ENCODE measurements at places on chromosomes 5 and 9.

- no peak for DNase-seq
Measured at GRCh38 chr9:130956636-130957450, 17.8 kb upstream of the FIBCD1 start.

GRCh38 chr9:91239367-91240111 lies 122.2 kb downstream of the AUH start:
- no peak for DNase-seq

DNA sequence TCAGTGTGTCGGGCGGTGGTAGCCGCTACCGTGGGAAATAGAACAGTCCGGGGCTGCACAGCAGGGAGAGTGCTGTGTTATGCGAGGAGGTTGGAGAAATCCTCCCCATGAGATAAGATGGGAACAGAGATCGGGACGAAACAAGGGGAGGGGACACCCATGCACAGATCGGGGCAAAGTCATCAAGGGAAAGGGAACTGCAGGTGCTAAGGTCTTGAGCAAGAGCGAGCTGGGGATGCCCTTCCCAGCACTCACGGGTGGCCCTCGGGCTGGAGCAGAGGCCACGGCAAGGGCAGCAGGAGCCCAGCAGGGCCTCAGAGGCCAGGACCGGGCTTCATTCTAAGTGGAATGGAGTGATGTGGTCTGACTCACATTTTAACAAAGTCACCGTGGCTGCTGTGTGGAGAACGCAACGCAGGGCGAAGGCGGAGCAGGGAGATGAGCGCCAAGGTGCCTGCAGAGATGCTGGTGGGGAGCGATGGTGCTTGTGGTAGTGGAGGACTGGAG lies 7.7 kb downstream of the IL13 start:
- DNase-seq: no peak

- no peak for DNase-seq
Measured at GRCh38 chr9:99274495-99274894, 52.4 kb downstream of the SEC61B start.

DNA sequence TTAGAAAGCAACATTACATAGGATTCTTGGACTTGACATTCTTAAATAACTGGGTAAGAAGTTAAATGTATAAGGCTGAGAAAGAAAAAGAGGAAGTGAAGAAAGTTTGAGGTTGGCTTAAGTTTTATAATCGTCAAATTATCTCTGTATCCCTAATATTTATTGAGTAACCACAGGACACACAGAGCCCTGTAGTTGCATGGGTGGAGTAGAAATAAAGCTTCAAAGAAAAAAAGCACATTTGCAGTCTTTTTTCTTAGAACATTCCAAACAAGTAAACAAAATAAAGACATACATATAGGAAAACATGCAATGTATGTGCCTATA lies 137.0 kb downstream of the CCDC192 start:
- no peak for DNase-seq

GRCh38 chr5:132410451-132411303 lies 41.2 kb downstream of the SLC22A5 start:
- peak; percentile 84 for DNase-seq

- no peak for DNase-seq
Measured at GRCh38 chr9:3656224-3656623, 130.4 kb upstream of the RFX3 start.

DNA sequence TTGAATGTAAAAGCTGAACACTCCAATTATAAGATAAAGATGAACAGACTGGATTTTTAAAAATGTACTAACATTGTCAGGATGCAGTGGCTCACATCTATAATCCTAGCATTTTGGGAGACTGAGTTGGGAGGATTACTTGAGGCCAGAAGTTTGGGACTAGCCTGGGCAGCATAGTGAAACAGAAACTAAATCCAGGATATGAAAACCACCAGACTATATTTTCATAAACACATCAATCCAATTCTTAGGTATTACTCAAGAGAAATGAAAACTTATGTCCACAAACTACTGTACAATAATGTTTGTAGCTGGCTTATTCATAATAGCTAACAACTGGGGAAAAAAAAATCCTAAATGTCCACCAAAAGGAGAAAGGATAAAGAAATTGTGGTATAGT lies 26.8 kb upstream of the NAA35 start:
- no peak for DNase-seq

DNA sequence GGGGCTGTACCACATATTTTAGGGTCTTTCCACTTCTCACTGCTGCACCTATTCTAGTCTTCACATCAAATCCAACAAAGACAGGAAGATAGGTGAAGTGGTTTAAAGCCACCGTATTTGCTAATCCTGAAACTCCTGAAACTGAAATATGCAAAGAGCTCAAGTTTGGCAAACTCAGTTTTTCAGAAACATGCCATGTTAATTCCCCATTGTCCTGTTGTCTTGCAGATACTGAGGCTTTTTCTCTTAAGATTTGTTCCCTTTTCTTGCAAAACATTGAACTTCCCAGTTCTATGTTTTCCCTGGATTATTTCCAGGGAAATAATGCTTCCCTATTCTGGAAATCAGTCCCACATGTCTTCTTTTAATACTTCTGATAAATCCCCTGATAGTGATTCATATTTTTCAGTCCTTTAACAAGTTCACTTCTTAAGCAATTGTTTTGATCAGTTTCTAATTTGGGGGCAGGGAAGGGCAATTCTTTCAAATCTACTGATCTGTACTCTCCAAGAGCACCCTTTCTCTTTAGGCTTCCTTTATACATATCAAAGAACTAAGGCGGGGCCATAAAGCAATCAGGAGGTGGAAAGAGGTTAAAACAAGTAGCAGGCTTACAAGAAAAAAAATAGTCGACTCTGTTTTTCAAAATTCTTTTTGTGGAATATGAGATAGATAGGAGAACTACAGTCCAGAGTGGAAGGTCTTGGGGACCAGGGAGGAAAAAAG lies 648.5 kb downstream of the BNC2 start:
- no peak for DNase-seq

DNA sequence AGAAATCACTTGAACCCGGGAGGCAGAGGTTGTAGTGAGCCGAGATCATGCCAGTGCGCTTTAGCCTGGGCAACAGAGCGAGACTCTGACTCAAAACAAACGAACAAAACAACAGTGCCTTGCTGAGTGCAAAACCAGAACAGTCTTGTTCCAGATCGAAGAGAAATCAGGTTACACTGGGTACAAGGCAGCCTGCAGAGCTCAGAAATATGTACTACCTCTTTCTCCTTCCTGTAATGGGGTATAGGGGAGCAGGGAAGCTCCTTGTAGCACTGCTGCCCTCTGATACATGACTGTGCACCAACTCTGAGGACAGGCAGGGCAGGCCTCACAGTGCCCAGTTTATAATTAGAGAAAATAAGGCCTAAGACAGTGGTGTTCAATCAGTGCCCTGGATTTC lies 24.7 kb downstream of the TBC1D2 start:
- no peak for DNase-seq

- DNase-seq: no peak
Measured at GRCh38 chr5:1130218-1130946, 18.5 kb upstream of the SLC12A7 start.

DNA sequence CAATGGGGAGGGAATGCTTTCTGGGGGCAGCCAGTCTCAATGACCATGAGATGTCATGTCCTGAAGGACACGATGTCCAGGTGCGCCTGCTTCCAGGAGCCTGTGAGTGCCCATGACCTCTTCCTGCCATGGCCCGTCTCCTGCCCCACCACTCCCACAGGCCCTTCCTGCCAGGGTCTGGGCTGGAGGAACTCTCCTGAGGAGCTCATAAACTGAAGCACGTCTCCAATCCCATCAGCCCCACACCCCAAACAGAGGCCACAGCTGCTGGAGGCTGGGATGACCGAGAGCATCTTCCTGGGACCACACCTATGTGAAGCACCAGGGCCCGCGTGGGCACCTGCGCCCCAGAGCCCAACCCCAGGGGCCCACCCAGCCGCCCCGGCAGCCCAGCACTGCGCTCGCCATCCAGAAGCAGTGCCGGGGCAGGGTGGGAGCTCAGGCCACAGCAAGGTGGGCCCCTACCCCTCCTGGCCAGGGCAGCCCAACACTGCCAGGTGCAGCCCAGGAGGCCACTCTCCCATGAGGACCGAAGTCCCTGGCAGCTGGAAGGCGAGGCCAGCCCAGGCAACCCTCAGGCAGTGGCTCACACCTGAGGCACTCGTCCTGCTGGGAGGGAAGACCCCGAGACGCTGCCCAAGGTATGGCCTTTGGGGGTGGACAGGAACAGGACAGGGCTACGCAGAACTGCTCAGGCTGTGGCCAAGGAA lies 53.9 kb upstream of the UBAC1 start:
- peak; percentile 49 for DNase-seq

DNA sequence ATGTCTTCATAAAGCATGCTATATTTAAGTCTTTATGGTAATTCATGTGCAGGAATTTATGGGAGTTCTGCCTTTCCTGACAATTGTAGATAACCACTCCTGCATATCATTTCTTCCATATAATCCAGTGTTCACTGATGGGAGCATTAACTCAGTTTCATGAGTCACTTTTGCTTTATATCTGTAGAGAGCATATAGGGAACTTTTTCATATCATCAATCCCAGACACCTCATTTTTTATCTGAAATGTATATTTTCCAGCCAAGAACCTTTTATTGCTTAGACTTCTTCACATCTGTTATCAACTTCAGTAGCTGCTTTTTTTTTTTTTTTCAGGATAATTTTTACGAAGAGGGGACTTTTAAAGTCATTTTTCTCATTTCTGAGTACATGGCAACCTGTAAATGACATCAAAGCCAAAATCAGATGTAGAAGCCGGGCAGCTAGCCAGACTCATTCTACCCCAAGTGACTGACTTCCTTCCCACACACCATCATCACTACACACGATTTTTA lies 41.1 kb downstream of the NFX1 start:
- DNase-seq: no peak

- DNase-seq: no peak
Measured at GRCh38 chr5:41925555-41925951, 472 bp downstream of the FBXO4 start.

DNA sequence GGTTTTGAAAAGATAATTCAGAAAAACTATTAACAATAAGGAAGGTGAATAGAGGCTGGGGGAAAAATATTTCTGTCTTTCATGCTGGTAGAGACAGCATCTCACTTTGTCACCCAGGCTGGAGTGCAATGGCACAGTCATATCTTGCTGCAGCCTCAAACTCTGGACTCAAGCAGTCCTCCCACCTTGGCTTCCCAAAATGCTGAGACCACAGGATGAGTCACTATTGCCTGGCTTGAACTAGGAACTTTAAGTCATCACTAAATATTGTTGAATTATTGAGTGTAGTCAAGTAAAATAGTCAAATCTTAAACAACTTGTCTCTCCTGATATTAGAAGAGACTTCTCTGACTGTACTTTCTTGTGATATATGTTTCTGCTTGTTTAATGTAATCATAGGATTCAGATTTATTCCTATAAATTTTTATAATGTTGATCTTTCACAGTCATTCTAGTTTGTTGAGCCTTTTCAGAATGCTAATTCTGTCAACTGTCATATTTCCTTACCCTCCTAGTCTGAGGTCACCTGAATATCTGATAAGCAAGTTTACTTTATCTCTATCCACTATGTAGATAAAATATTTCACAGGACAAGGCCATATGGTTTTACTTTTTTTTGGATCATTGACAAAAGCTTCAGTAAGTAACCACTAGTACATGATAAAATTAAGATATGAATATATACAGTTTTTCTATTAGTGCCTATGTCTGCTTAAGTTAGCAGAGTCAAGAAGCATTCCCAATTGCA lies 1696.5 kb downstream of the MAT2B start:
- no peak for DNase-seq

GRCh38 chr9:36118706-36119105 lies 17.8 kb upstream of the GLIPR2 start:
- DNase-seq: no peak

DNA sequence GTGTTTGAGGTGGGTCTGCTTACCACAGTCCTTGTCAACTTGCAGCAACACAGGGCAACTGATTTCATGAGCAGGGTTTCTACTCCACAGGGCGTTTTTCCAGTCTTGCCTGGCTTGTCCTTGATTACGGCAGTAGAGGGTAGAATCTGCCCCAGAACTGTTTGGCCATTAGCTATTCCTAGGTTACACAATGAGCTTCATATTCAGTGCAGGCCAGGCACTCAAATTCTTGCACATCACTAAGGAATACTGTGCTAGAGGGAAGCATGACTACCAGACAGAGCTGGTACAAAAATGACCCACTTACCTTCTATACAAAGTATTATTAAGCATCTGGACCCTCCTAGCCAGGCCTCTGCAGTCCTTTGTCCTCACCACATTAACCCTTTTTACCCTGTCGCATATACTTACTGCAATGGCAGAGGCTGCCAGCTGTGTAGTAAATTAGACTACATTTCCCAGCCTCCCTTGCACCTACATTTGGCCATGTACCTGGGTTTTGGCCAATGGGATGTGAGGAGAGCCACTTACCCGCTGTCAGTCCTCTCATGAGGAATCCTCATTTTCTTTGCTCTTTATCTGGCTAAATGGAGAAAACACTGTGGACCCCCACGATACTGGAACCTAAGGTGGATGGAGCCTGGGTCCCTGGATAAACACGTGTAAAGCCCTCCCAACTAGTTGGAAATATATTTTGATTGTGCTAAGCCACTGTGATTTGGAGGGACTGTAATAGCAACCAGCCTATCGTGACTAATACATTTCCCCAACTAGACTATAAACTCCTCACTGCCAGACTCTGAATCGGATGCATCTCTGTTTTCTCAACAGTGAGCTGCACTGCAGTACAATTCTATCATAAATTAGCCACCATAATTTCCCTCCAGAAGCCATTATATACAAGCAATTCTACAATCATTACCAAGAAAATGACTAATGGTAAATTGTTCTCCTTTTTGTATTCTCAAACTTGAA lies 218.7 kb downstream of the GLIS3 start:
- no peak for DNase-seq

DNA sequence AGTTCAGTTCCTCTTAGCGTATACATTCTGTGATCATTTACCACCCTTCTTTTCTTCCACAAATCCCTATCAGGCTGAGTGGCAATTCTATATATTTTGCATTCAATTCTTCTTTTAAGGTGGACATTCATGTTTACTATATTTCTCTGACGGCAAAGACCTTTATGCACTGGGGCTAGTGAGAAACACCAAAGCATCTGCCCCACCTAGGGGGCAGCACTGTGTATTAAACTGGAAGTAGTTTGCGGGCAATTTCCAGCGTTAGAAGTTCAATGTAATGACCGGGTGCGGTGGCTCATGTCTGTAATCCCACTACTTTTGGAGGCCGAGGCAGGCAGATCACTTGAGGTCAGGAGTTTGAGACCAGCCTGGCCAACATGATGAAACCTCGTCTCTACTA lies 27.9 kb upstream of the FBXL7 start:
- DNase-seq: no peak

DNA sequence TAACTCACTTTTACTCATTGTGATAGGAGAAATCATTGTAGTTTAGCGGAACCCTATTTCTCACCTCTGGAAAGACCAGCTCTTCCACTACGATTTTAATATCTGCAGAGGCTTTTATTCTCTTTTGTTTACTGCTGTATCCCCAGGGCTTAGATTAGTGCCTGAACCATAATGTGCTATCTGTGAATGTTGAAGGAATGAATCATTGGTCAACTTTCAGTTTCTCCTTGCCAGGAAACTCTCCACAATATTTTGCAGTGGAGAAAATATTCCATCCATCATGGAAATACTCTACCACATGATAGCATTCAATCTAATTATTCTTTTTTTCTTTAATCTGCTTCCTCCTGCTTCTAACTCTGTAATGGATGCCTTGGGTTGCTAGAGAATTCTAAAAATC lies 263.5 kb upstream of the PTPRD start:
- no peak for DNase-seq

GRCh38 chr9:127199001-127199791 lies 65.4 kb upstream of the GARNL3 start:
- DNase-seq: peak; percentile 56

Data from RWPE2 (cell line).